ENCODE measurements at places on chromosomes 5 and 9.

DNA sequence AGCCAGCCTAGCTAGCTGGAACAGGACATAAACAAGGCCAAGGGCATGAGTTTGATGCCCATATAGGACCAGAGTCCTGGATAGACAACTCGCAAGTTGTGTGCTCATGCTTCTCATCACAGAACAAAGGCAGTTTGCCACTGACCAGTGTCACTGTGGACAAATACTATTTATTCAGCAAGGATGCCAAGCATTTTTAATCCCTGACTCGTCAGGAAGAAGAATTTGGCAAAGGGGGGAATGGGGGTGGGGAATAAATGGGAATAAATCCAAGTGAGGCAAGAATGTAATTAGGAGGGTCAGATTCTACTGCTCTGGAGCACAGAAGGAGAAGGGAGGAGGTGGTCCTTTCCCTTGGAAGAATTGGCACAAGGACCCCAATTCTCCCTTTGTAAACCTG, 46.8 kb upstream of the ANKRD55 start:
- no peak for DNase-seq
- no peak overlapping the region for H3K4me3 ChIP-seq
- no peaks in the 10 kb centered on the region for H3K4me1 ChIP-seq
- H3K27ac ChIP-seq, result no peak overlapping the region
- H3K27me3 ChIP-seq, result no peaks in the 10 kb centered on the region
- H3K36me3 ChIP-seq, result no peaks in the 10 kb centered on the region

DNA sequence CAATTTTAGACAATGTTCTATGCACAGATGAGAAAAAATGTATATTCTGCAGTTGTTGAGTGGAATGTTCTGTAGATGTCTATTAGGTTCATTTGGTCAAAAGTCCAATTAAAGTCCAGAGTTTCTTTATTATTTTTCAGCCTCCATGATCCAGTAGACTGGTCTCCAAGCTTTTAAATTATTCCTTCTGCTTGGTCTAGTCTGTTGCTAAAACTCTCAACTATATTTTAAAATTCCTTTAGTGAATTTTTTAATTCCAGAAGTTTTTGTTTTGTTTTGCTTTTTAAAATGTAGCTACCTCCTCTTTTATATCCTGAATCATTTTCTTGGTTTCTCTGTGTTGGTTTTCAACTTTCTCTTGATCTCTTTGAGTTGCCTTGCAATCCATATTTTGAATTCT, 24.6 kb downstream of the SELENOP start:
- H3K27me3 ChIP-seq, result no peaks in the 10 kb centered on the region

GRCh38 chr5:95533761-95534160, 21.0 kb downstream of the SKIC3 start:
- H3K4me3 ChIP-seq, result no peak overlapping the region
- DNase-seq, result no peak
- H3K4me1 ChIP-seq, result no peaks in the 10 kb centered on the region
- no peaks in the 10 kb centered on the region for H3K27me3 ChIP-seq
- peaks cover 38% of the 10 kb centered on the region for H3K36me3 ChIP-seq

- no peaks in the 10 kb centered on the region for H3K27me3 ChIP-seq
- no peaks in the 10 kb centered on the region for H3K36me3 ChIP-seq
- H3K27ac ChIP-seq, result no peak overlapping the region
Measured at GRCh38 chr5:171494452-171495121, 75.1 kb downstream of the FGF18 start.

- H3K4me3 ChIP-seq, result no peak overlapping the region
- no peaks in the 10 kb centered on the region for H3K27me3 ChIP-seq
- H3K27ac ChIP-seq, result no peak overlapping the region
Measured at GRCh38 chr5:66888613-66889012, 292.4 kb downstream of the MAST4 start.

- DNase-seq, result no peak
- no peaks in the 10 kb centered on the region for H3K4me1 ChIP-seq
- H3K4me3 ChIP-seq, result no peak overlapping the region
- H3K27ac ChIP-seq, result no peak overlapping the region
- no peaks in the 10 kb centered on the region for H3K36me3 ChIP-seq
Measured at GRCh38 chr9:84899326-84899725, 229.8 kb downstream of the NTRK2 start.

DNA sequence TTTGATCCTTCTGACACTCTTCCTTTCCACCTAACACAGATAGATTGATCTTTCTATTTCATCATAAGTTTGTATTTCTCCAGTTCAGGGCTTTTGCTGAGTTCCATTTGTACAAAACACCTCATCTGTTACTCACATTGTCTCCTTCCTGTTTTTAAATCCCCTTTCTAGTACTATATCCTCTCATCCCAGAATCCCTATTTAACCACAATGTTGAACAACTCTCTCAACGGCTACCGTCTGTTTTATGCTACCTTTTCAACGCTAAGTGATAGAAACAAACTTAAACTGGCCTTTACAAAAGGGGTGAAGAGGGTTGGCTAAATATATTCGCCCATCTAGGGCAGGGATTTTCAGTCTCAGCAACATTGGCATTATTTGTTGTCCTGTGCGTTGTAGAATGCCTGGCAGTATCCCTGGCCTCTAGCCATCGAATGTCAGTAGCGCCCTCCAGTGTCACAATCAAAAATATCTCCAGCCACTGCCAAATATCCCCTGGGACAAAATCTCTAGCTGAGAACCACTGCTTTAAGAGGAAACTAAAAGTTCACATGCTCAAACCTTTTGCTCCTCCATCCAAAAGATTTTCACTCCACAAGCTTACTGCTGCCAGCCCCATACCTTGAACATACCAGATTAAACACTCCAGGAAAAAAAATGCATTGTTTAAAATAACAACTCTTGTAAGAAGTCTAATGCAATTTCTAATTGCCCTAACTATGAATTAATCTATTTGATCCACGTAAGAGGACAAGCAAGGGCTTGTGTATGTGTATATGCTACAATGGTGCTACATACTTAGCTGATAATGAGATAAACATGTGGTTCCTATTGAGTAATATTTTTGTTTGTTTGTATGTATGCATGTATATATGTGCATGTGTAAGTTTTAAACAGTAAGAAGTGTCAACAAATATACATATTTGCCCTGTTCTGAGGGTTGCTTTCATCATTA, 344.0 kb downstream of the PTPRD start:
- H3K36me3 ChIP-seq, result no peaks in the 10 kb centered on the region
- H3K4me1 ChIP-seq, result no peaks in the 10 kb centered on the region
- no peak for DNase-seq
- no peak overlapping the region for H3K27ac ChIP-seq
- no peaks in the 10 kb centered on the region for H3K27me3 ChIP-seq
- H3K4me3 ChIP-seq, result no peak overlapping the region

- H3K36me3 ChIP-seq, result no peaks in the 10 kb centered on the region
- no peak overlapping the region for H3K4me3 ChIP-seq
- DNase-seq, result no peak
- no peaks in the 10 kb centered on the region for H3K4me1 ChIP-seq
Measured at GRCh38 chr5:36640949-36641348, 34.5 kb downstream of the SLC1A3 start.

DNA sequence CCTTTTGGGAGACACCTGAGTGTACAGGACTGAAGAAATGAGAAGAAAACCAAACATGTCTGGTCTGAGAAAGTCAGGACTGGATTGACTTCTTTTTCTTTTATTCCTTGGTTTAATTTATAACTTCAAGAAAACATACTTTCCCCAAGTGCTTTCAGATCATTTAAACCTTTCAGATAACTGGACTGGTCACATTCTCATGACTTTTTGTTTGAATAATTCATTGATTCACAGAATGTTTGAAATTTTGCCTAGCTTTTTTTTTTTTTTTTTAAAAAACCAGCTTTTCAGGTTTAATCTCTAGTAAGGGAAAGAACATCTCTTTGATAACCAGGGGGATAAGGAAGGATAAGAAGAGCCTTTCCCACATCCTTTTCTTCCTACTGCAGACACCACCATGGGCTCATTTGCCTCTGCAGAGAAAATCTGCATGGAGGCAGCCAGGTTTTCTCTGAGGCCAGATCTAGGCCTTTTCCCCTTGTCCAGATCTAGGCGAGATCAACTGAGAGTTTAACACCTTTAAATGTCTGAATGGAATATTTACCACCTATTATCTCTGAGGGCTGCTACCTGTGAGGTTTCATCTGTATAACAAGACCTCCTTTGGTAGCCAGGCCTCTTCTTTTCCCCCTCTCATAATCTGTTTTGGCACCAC, 45.0 kb upstream of the SLC28A3 start:
- no peaks in the 10 kb centered on the region for H3K4me1 ChIP-seq
- DNase-seq, result no peak
- H3K27me3 ChIP-seq, result no peaks in the 10 kb centered on the region

GRCh38 chr5:77960305-77960704, 184.2 kb upstream of the TBCA start:
- no peaks in the 10 kb centered on the region for H3K36me3 ChIP-seq
- no peak overlapping the region for H3K27ac ChIP-seq
- DNase-seq, result no peak

DNA sequence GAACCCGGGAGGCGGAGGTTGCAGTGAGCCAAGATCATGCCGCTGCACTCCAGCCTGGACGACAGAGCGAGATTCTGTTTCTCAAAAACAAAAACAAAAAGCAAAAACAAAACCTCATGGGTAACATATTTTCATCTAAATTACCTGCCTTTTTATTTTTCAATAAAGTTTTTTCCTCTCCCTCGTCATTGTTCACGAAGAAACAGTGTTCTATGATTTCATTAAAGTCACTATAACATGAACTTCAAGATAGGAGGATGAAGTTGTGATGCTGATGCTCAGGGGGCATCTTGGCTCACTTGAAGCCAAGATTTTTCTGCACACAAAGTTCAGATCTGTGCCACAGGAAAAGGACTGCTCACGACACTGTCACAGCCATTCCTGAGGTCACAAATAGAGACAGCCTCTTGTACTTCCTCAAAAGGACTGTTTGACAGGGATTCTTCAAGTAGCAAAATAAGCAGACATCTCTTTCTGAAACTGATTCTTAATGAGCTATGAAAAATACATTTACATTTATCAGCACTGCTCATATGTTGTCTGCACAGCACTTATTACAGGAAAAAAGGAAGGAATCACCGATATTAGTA, 16.1 kb downstream of the NIPSNAP3B start:
- no peaks in the 10 kb centered on the region for H3K27me3 ChIP-seq
- DNase-seq, result no peak
- no peak overlapping the region for H3K27ac ChIP-seq
- H3K36me3 ChIP-seq, result no peaks in the 10 kb centered on the region

DNA sequence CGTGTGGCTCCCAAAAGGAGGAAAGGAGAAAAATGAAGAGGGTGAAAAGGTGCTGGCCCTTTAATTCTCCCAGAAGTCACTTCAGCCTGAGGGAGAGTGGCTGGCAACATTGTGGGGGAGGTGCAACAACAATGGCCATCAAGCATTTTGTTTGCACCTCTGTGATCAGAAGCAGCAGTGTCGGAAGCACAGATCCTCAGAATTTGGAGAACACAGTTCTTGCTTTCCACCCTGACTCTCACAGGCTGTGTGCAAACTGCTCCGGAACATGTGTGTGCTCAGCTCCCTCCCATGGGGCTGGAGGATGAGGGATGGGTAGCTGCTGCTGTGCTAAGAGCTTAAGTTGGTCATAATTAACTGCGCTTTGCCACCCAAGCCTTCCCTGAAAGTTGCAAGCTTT, 127.1 kb downstream of the DPYSL3 start:
- no peak for DNase-seq

GRCh38 chr9:81589819-81590218, 99.5 kb downstream of the TLE1 start:
- no peaks in the 10 kb centered on the region for H3K4me1 ChIP-seq
- no peak overlapping the region for H3K27ac ChIP-seq
- no peak overlapping the region for H3K4me3 ChIP-seq
- DNase-seq, result no peak
- no peaks in the 10 kb centered on the region for H3K27me3 ChIP-seq
- H3K36me3 ChIP-seq, result no peaks in the 10 kb centered on the region

- H3K36me3 ChIP-seq, result no peaks in the 10 kb centered on the region
- H3K4me3 ChIP-seq, result no peak overlapping the region
- no peak overlapping the region for H3K27ac ChIP-seq
- no peak for DNase-seq
- H3K4me1 ChIP-seq, result no peaks in the 10 kb centered on the region
Measured at GRCh38 chr5:125413496-125414274, 667.2 kb upstream of the ZNF608 start.

- H3K4me1 ChIP-seq, result peaks cover 8% of the 10 kb centered on the region
- no peaks in the 10 kb centered on the region for H3K36me3 ChIP-seq
- H3K27ac ChIP-seq, result no peak overlapping the region
- DNase-seq, result no peak
- H3K27me3 ChIP-seq, result peaks cover 14% of the 10 kb centered on the region
Measured at GRCh38 chr5:141914199-141914743, 9.4 kb upstream of the DELE1 start.

DNA sequence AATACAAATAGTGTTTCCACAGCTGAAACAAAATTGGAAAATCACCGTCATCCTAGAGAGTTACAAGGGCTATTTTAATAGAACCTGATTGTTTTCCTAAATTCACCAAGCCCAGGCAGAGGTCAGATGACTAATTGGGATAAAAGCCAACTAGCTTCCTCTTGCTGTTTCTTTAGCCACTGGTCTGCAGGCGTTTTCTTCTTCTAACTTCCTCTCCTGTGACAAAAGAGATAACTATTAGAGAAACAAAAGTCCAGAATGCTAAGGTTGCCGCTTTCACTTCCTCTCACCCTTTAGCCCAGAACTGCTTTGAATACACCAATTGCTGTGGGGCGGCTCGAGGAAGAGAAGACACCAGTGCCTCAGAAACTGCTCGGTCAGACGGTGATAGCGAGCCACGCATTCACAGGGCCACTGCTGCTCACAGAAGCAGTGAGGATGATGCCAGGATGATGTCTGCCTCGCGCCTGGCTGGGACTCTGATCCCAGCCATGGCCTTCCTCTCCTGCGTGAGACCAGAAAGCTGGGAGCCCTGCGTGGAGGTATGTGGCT, at the start of gene TLR4:
TLR4 (plus strand) TSS at position 380 of the 552 bp plus-strand sequence; CDS start at position 450, 70 bp downstream.
- no peak for DNase-seq
- no peaks in the 10 kb centered on the region for H3K4me1 ChIP-seq
- no peak within 1 kb of the TSS for H3K27ac ChIP-seq
- H3K36me3 ChIP-seq, result no peaks in the 10 kb centered on the region
- no peaks in the 10 kb centered on the region for H3K27me3 ChIP-seq
- no peak within 1 kb of the TSS for H3K4me3 ChIP-seq

DNA sequence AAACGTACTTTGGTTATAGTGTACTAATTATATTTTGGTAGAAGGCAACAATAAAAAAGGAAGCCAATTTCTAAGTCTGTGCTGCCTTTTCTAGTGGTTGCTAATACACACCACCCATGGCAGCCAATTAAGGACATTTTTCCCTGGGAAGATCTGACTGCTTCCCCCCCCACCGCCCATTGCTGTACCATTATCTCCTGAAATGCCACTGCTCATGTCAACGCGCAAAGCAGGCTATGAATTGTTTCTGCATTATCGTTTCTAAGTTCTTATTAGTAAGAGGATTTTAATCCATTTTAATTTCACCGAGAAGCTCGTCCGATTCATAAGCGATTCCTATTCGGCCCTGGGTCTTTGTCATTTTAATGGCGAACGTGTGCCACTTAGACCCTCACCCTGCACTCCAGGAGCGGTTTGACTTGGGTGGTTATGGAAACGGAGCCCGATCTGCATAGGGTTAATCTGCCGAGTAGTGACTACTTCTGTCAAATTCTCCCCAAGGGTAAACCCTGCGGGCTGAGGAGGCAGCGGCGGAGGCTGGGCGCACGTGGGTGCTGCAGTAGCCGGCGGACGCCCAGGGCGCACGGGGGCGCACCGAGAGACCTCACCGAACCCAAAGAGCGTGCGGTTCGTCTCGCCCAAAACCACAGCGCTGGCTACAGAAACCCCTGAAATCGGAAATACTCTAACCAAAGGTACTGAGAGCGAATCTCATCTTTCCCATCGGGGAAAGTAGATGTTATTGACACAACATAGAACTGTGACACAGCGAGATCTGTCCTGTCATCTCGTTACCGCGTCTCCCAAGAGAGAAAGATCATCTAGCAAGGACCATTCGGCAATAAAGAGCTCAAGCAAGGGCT, 55.8 kb upstream of the SHC3 start:
- H3K27ac ChIP-seq, result no peak overlapping the region
- no peak for DNase-seq
- no peaks in the 10 kb centered on the region for H3K4me1 ChIP-seq
- no peaks in the 10 kb centered on the region for H3K36me3 ChIP-seq
- H3K27me3 ChIP-seq, result peaks cover 3% of the 10 kb centered on the region
- H3K4me3 ChIP-seq, result no peak overlapping the region

Data from effector memory CD4-positive, alpha-beta T cell (primary cell).